Tibial nerve (tissue), 4 donors: ENCODE measurements at places on chromosomes 5 and 9. TPM values are rescaled to one million over a fixed set of nuclear protein-coding genes. Genes with fewer than 3 reads are reported as not detected.

The ADRA1B gene
- 5.7 TPM for total RNA-seq

The LRRC70 gene
- total RNA-seq, result 4.6 TPM

The SAXO1 gene
- 1.0 TPM for total RNA-seq

The TRPM3 gene
- total RNA-seq, result 7.5 TPM

DNA sequence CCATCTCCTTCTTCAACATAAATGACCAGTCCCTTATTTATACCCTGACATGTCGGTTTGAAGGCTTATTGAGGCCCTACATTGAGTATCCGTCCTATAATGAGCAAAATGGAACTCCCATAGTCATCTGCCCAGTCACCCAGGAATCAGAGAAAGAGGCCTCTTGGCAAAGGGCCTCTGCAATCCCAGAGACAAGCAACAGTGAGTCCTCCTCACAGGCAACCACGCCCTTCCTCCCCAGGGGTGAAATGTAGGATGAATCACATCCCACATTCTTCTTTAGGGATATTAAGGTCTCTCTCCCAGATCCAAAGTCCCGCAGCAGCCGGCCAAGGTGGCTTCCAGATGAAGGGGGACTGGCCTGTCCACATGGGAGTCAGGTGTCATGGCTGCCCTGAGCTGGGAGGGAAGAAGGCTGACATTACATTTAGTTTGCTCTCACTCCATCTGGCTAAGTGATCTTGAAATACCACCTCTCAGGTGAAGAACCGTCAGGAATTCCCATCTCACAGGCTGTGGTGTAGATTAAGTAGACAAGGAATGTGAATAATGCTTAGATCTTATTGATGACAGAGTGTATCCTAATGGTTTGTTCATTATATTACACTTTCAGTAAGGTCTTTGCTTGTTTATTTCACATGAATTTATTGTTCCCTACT is 38.2 kb upstream of the BTNL3 start:
- no peak overlapping the region for H3K4me3 ChIP-seq
- no peaks in the 10 kb centered on the region for H3K4me1 ChIP-seq
- DNase-seq, result no peak
- H3K27me3 ChIP-seq, result no peaks in the 10 kb centered on the region

DNA sequence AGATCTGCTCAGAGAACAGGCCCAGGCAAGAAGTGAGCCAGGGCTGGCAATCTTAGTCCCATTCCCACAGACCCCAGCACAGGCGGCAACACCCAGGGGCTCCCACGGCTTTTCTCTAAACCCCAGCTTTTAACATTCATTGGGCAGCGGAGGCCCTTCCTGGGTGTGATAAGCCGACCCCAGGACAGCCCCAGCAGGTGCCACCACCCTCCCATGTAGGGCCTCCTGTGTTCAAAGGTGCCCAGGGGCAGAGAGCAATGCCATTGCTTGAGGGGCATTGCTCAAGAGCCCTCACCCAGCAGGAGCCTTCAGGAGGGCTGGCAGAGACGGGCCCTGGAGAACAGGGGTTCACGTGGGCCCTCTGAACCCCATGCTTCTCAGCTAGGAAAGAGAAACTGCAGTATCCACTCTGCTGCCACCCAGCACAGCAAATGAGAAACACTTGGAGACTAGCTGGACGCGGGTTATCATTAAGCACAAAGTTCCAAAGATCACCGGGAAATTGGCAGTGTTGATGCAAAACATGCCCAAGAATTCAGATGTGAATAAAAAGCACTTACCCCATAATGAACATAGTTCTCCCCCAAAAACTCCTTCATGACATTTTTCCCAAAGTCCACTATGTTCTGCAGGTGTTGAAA is 13.9 kb downstream of the IPPK start:
- no peak for DNase-seq
- H3K27ac ChIP-seq, result no peak overlapping the region
- no peaks in the 10 kb centered on the region for H3K27me3 ChIP-seq
- no peaks in the 10 kb centered on the region for H3K36me3 ChIP-seq
- no peak overlapping the region for H3K4me3 ChIP-seq

- no peak for DNase-seq
- peaks cover 73% of the 10 kb centered on the region for H3K36me3 ChIP-seq
- H3K27ac ChIP-seq, result no peak overlapping the region
- H3K27me3 ChIP-seq, result no peaks in the 10 kb centered on the region
- no peaks in the 10 kb centered on the region for H3K4me1 ChIP-seq
- H3K4me3 ChIP-seq, result no peak overlapping the region
Measured at GRCh38 chr9:131186622-131187021, 61.2 kb downstream of the NUP214 start.

GRCh38 chr5:88952996-88953643 is 70.1 kb upstream of the MEF2C start:
- H3K27ac ChIP-seq, result no peak overlapping the region
- H3K27me3 ChIP-seq, result no peaks in the 10 kb centered on the region
- H3K4me1 ChIP-seq, result no peaks in the 10 kb centered on the region

GRCh38 chr5:66856041-66856805 is 260.0 kb downstream of the MAST4 start:
- no peak overlapping the region for H3K27ac ChIP-seq

DNA sequence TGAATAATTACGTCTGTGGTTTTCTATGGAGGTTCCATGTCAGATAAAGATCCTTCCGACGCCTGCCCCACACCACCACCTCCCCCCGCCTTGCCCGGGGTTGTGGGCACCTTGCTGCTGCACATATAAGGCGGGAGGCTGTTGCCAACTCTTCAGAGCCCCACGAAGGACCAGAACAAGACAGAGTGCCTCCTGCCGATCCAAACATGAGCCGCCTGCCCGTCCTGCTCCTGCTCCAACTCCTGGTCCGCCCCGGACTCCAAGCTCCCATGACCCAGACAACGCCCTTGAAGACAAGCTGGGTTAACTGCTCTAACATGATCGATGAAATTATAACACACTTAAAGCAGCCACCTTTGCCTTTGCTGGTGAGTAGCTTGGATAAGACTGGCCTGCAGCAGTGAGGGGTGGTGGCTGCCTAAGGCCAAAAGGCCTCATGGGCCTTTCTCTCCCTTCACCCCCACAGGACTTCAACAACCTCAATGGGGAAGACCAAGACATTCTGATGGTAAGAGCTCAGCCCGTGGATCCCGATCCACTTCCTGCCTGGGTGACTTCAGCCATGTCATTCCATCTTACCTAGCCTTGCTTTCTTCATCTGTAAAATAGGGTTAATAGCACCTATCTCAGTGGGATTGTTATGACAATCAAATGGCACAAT is at the start of gene IL3:
Gene IL3, plus strand, starts transcription at position 155 of the 661 bp plus-strand sequence. Its CDS starts 52 bp downstream, at position 207.
- no peaks in the 10 kb centered on the region for H3K4me1 ChIP-seq
- H3K27ac ChIP-seq, result no peak within 1 kb of the TSS
- DNase-seq, result no peak
- no peaks in the 10 kb centered on the region for H3K36me3 ChIP-seq
- H3K27me3 ChIP-seq, result no peaks in the 10 kb centered on the region

GRCh38 chr5:130333089-130333488 is 428.8 kb downstream of the CHSY3 start:
- no peaks in the 10 kb centered on the region for H3K27me3 ChIP-seq
- no peak for DNase-seq
- H3K4me1 ChIP-seq, result no peaks in the 10 kb centered on the region
- H3K27ac ChIP-seq, result no peak overlapping the region
- H3K36me3 ChIP-seq, result no peaks in the 10 kb centered on the region

DNA sequence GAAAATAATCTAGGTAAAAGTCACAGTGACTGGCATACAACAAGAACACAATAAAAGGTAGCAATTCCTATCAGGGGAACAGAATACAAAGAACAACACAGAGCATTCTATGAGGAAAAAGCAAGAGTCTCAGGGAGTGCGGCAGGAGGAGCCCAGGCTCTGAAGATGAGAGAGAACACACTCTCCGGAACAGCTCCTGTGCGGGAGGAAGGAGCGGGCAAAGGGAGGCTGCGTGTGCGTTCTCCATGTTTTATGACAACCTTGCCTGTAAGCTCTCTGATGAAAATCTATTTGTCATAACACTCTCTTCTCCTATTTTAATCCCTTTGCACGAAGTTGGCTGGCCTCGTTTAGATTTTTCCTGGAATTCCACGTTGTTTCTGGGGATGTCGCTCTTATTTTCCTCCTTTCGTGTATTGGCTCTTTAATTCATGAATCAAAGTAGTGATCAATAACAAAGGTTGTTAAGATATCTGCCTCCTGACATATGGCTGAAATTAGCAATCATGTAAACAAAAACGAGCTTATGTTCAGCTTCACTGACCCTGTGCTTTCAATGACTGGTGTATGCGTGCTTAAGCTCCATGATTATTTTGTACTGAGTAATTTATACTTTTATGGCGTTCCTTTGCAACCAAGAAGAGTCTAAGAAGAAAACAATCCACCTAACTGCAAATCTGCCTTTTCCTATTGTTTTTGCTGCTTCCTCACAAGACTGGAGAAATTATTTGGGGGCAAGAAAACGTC is 109.5 kb downstream of the MYO10 start:
- no peak for DNase-seq
- no peaks in the 10 kb centered on the region for H3K4me1 ChIP-seq
- H3K27me3 ChIP-seq, result no peaks in the 10 kb centered on the region
- no peak overlapping the region for H3K27ac ChIP-seq
- no peaks in the 10 kb centered on the region for H3K36me3 ChIP-seq
- no peak overlapping the region for H3K4me3 ChIP-seq

GRCh38 chr5:33927685-33928084 is 8.5 kb upstream of the RXFP3 start:
- H3K36me3 ChIP-seq, result no peaks in the 10 kb centered on the region
- H3K4me1 ChIP-seq, result no peaks in the 10 kb centered on the region
- no peak for DNase-seq
- H3K27ac ChIP-seq, result no peak overlapping the region
- no peaks in the 10 kb centered on the region for H3K27me3 ChIP-seq

DNA sequence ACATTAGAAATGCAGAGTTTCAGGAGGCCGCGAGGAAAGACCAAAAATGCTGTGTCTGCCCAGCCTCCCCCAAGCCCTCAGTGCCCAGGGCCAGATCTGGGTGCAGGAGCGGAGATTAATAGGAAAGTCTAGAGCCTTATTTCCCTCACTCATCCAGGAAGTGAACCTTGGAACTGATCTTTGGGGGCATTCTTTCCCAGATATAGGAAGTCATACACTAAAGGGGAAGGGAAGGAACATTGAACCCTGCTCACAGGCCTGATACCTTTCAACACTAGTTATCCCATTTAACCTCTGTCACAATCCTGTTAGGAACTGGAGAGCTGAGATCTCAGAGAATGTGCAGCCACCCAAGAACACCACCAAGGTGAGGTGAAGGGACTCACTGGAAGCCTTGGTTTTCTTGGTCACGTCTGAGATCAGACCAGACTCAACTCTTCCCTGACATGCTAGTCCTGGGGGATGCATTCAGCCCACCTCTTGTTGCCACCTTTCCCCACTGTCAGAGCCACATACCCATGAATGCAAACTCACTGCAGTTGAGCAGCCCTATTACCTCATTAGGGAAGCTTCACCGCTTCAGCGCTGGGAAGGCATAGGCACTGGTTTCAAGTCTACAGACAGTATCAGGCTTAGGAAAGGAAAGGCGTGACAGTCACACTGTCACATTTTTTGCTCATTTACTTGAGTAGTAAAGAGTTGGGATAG is 95.0 kb downstream of the KIAA1958 start:
- no peak for DNase-seq
- H3K27me3 ChIP-seq, result no peaks in the 10 kb centered on the region
- H3K36me3 ChIP-seq, result no peaks in the 10 kb centered on the region

DNA sequence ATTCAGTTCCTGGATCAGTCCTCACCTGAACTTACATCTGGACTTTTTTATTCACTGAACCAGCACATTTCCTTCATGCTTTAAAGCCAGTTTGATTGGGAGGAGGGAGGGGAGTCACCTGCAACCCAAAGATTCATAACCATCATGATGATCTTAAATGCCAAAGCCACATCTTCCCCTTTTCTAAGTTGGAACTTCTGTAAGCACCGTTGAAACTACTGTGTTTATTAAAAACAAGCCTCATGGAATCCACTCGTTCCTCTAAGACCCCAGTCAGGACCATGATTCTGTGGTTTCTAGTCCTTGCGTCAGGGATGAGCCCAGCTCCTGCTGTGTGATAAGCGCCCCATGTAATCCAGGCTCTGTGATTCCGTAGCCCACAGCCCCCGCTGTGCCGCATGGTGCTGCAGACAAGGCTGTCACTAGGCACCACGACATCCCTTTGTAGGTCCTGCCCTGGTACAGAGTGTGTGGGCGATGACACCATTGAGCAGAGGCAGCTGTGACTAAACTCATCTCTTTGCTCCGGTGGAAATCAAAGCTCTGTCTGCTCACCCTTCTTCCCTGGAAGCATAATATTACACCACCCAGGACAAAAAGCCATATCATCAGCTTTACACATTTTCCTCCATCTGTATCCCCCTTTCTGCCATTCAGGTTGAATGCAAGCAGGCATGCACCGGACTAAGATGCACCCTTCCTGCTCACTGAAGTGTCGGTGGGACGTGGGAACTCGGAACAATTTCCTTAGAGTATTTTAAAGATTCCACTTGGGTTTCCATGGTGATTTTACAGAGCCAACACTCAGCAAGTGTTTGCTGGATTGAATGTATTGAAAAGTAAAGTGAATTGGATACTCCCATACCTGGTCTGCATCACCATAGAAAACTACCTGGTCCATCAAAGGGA is 132.0 kb upstream of the FSTL4 start:
- DNase-seq, result no peak
- no peaks in the 10 kb centered on the region for H3K4me1 ChIP-seq
- H3K4me3 ChIP-seq, result no peak overlapping the region
- H3K36me3 ChIP-seq, result no peaks in the 10 kb centered on the region

The TNFSF8 gene
- total RNA-seq, result 2.6 TPM

GRCh38 chr9:134597041-134597913 is 44.3 kb upstream of the COL5A1 start:
- peaks cover 1% of the 10 kb centered on the region for H3K4me1 ChIP-seq
- no peak overlapping the region for H3K27ac ChIP-seq
- H3K27me3 ChIP-seq, result no peaks in the 10 kb centered on the region
- DNase-seq, result peak; percentile 3
- H3K4me3 ChIP-seq, result no peak overlapping the region

GRCh38 chr9:15831384-15831783 is 278.5 kb downstream of the CCDC171 start:
- no peak overlapping the region for H3K27ac ChIP-seq
- no peaks in the 10 kb centered on the region for H3K36me3 ChIP-seq
- H3K4me3 ChIP-seq, result no peak overlapping the region
- no peaks in the 10 kb centered on the region for H3K27me3 ChIP-seq
- DNase-seq, result no peak

The DBH gene
- total RNA-seq, result not detected

GRCh38 chr9:134267881-134268724 is 58.2 kb upstream of the RXRA start:
- H3K36me3 ChIP-seq, result no peaks in the 10 kb centered on the region
- H3K4me1 ChIP-seq, result peaks cover 9% of the 10 kb centered on the region
- no peak overlapping the region for H3K4me3 ChIP-seq
- no peak for DNase-seq
- no peaks in the 10 kb centered on the region for H3K27me3 ChIP-seq
- H3K27ac ChIP-seq, result no peak overlapping the region

The CATSPER3 gene
- total RNA-seq, result not detected

DNA sequence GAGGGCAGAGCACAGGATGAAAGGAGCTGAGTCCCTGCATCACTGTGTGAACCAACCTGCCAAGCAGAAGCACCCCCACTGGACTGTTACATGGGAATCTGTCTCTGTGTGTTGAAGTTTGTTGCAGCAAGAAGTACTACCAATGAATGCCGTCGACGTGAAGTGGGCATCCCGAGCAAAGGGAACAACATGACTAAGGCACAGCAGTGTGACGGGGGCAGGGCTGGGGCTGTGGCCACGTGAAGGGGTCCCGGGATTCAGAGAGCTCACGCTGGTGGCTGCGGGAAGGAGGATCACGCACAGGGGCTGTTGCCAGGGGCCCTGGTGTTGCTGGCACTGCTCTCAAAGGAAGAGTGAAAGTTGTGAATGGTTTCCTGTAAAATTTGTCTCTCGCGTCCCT is 27.5 kb upstream of the GABBR2 start:
- peaks cover 77% of the 10 kb centered on the region for H3K36me3 ChIP-seq
- H3K27ac ChIP-seq, result no peak overlapping the region
- no peak overlapping the region for H3K4me3 ChIP-seq
- no peak for DNase-seq
